Amniotic stem cell (primary cell): ENCODE measurements at places on chromosomes 3 and 15.
A peak's percentile ranks its signal among the peaks of the same experiment; 100 is the strongest.

DNA sequence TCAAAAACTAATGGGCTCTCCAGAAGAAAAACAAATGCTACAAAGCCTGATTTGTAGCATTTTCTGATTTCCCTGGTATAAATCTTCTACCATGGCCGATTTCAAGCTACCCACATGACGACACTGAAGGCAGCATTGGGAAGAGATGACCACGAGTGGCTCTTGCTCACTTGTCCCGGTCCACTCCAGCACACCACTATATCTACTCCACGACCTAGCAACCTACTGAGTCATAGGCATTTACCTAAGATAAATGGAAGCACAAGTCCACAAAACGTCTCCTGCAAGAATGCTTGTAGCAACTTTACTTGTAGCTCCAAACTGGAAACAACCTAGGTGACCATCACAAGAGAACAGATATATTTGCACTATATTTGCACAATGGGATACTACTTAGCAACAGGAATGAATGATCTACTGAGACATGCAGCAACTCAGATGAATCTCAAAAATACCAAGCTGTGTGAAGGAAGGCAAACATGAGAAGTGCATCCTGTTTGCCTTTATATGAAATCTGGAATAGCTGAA is 60.8 kb upstream of the HES1 start:
- no peak for DNase-seq

DNA sequence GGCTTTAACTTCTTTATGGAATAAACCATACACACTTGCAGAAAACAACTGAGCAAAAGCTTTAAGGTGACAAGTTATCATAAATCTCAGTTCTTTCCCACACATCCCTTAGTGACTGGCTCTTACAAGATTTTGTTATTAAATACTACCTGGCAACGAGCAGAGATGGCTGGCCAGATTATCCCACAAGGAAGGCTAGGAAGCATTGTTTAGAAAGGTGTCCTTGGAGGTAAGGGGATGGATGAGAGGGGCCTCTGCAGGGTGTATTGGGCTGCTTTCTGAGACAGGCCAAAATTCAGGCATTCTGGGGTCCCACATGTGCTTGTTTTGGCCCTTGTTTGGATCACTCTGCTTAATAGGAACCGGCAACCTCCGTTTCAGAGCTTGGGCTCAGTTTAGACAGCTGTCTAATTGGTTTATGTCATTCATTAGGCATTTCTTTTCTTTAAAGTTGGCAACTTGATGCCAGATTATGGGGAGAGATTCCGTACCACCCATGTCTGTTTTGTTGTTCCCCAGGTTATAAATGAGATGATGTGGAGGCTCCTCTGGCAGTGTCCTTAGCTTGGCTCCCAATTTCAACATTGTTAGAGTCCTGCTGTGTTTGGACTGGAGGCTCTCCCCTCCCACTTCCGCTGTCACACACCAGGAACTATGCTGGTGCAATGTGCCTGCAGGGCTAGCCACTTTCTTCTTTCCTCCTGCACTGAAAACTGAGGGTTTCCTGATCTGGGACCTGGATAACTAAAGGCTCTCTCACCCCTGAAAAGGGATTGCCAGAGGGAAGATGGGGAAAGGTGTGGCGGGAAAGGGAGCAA is 121.1 kb downstream of the TPRG1 start:
- DNase-seq, result no peak

DNA sequence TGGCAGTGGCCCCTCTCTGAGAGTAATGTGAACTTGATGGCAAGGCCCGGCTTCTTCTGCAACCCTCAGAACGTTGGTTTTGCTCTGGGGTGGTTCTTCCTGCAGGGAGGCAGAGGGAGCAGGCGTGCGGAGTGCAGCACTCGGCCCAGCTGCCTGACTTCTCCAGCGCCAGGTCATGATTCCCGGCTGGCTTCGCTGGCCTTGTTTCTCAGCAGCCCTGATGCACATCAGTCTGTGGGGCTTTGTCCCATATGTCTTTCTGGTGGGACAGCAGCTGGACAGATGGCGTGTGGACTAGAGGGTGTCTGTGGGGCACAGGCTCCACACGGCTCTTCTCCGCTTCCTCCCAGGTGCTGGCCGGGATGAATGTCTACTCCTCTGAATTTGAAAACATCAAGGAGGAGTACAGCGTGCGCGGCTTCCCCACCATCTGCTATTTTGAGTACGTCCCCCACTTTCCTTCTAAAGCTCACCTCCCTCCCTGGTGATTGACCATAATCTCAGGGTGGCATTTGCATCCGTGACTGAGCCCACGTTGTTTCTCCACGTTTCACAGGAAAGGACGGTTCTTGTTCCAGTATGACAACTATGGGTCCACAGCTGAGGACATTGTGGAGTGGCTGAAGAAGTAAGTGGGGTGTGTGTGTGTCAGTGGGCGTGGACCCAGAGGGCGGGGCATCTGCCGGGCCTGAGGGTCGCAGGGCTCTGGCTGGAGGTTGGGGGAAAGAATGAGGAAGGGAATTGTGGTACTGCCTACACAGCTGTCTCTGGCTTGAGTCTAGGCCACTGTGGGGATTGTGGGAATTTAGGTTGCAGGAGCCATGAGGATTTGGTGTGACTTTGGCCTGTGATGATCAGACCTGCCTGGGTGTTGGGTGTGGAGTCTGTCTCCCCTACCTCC is 57.1 kb downstream of the PDIA5 start:
- DNase-seq, result no peak

DNA sequence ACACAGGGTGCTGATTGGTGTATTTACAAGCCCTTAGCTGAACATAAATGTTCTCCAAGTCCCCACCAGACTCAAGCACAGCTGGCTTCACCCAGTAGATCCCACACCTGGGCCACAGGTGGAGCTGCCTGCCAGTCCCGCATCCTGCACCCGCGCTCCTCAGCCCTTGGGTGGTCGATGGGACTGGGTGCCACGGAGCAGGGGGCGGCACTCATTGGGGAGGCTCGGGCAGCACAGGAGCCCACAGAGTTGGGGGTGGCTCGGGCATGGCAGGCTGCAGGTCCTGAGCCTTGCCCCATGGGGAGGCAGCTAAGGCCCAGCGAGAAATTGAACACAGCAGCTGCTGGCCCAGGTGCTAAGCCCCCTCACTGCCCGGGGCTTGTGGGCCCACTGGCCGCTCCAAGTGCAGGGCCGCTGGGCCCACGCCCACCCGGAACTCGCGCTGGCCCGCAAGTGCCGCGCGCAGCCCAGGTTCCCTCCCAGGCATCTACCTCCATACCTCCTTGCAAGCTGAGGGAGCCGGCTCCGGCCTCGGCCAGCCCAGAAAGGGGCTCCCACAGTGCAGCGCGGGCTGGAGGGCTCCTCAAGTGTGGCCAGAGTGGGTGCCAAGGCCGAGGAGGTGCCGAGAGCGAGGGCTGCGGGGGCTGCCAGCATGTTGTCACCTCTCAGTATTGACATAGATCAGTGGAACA is 442.7 kb downstream of the OCA2 start:
- no peak for DNase-seq

DNA sequence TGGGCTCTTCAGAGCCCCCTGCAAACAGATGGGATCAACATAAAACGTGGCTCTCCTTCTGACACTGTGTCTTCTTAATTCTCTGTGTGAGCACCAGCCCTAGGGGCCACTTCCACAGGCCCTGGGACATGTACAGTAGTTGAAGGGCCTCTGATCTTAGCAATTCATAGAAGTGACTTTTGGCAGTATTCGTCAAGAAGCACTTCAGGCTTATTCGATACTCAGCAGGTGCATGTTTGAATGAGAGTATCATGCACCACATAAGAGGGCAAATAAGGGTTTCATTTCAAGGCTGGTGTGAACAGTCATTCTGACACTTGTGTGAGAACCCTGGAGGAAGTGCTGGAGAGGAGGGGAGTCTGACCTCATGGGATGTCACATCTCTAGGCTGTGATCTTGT is 113.9 kb downstream of the GABRG3 start:
- DNase-seq, result no peak

GRCh38 chr3:141269961-141270360 is 38.3 kb downstream of the PXYLP1 start:
- no peak for DNase-seq

GRCh38 chr3:127849368-127849767 is 27.1 kb upstream of the MGLL start:
- no peak for DNase-seq

DNA sequence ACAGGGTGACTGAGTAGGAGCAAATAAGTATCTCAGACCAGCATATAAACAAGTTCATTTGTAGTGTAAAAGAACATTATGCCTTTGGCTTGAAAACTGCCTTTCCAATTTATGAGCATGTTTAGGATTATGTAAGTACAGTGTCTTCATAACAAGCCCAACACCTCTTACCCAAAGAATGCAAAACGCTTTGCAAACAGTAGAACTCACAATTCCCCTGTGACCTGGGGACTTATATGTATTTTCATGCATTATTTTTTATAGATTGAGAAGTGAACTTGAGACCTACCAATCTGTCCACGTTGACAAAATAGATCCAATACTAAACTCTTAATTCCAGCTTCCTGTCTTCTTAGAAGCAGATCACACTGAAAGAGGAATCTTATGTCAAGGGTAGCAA is 202.1 kb downstream of the TP63 start:
- no peak for DNase-seq

DNA sequence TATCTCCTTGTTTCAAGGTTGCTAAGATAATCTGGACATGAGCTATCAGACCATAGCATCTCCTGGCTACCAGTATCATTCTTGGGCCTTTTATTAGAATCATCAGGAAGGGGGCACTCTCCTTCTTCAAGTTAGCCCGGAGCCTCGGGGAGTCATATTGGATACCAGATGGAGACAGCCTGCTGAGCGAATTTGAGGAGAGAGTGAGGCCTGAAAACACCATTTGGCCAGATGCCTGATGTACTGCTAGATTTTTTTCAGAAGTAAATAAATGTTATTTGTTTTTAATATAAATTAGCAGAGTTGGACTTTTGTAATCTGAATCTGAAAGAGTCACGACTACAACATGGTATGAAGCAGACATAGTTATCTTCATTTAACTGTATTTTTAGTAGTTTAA is 848.6 kb downstream of the IGSF11 start:
- no peak for DNase-seq

DNA sequence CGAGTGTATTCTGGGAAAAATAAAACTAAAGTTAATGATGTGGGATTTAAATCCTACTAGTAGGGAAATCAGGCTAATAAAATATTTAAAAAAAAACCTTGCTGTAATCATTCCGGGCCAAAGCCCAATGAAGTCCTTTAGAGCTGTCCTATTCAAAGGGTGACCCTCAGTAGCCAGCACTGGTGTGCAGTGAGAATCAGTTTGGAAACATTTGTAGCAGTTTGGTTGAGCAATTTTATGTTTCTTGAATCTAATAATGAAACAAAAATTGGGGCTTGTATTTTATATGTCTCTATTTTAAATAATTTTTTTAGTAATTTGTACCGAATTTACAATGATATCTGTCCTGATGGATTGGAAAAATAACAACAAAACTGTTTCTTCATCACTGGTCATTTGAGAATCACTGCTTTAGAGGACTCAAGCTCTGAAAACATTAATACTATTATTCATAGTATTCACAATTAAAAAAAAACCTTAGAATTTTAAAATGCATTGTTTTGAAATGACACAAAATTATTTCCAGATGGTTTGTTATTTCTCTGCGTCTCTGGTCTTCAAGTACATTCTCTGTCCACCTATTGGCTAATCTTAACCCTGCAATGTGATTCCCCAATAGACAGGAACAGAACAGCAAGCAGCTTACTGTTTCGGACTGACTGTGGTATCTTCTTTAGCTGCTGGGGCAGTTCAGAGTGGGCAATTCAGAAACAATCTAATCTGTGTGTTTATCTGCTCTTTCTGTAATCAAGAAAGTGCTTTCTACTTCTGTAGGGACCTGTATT is 71.2 kb downstream of the OTOL1 start:
- peak; percentile 25 for DNase-seq

GRCh38 chr15:33729653-33730052 is 238.6 kb upstream of the CHRM5 start:
- no peak for DNase-seq

DNA sequence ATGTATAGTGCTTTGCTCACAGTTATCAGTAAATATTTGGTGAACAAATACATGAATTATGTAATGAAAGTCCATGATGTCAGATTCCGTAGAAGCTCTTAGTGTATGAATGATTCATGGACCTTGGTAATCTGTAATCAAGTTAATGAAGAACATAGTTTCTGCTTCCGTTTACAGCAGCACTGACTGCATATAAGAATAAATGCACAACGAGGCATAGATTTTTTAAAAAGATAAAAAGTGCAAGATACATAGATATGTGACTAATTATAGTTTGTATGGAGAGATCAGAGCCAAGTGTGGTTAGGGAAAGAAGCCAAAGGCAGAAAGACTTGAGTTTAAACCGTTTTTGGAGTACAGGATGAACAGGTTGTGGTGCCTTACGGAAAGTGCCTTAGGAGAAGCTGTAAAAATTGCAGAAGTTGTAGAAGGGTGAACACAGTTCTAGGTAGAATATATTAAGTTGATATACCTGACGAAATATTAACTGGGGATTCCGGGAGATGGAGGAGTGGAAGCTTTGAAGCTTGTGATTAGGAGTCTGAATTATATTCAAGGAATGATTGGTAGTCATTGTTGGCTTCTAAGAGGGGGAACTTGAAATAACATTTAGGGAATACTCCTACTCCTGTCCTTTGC is 293.1 kb downstream of the NLGN1 start:
- no peak for DNase-seq

DNA sequence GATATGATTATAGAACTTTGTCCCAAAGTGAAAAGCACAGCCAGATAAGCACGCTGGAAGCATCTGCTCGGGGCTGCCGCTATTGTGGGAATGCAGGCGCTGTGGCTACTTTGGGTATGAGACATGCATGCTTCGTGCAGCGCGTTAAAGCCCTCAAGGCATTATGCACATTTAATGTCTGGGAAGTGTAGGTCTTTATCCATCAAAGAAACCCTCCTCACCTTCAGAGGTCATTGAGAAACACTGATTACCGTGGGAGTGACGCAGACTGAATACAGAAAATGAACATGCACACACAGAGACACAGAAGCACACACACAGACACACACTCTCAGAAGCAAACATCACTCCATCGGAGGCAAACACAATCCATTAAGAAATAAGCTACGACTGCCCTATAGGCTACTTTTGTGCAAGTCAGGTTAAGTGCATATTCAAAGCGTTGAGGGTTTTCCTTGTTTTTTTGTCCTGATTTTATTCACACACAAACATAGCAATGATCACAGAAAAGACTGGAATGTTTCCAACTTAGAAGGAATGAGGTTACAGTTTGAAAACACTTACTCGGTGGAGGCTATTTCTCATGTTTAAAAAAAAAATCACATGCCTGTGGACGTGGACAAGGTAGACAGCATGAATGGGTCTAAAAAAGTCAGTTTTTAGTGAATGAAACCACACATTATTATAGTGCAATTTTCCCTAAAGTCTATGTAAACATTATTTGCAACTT is 68.5 kb downstream of the PLCH1 start:
- DNase-seq, result peak; percentile 72

DNA sequence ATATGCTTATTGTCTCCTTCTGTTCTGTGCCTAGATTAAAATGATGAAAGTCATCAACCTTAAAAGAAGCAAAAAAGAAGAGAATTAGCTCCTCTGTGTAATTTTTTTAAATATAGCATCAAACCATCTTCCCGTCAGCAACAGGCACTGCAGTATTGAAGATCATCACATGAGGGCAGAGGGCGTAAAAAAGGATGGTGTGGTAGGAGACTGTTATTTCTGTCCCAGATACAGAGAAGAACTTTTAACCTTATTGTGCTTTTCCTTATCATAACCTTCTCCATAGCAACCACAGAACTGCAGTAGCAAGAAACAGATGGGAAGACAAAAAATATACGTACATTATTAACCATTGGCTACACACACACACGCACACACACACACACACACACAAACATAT is 88.8 kb downstream of the IGSF11 start:
- DNase-seq, result no peak
